ENCODE measurements at places on chromosomes 7 and 10.

GRCh38 chr10:34580643-34581042, 234.5 kb downstream of the PARD3 start:
- no peak for DNase-seq

DNA sequence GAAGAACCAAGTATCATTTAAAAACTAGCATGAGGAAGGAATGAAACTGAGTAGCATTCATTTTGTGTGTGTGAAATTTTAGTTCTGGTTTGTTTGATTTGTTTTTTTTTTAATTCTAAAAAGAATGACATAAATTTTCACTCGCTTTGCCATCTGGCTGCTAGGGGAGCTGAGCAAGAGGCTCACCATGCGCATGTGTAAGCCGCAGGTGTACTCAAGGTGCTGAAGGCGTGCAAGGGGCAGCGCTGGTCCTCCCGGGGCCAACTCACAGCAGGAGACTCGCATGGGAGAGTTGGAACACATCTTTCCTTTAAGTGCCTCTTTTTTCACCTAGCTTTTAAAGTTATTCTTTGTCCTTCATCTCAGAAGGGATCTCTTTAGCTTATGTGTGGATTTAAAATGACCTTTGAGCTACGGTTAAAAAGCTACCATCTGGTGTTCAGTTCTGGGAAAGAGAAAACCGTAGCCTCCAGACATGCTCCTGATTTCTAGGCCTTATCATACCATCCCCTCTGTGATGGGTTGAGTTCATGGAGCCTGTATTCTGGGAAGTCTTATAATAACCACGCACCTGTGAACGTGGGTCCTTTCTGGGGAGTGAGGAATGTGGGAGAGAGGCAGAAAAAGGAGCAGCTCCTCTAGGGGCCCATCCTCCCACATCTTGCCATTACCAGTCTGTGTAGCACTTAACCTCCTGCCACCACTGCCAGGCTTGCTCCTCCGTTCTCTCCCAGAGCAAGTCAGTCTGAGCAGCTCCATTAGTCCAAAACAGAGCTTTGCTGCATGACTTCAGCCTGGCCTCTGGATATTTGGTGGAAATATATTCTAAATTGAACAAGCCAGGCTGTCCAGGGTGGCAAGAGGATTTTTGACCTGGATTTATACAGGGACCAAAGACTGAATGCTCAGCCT, 61.9 kb downstream of the KLHDC10 start:
- DNase-seq, result no peak

GRCh38 chr10:25508112-25508815, 333.5 kb downstream of the GPR158 start:
- DNase-seq, result no peak

DNA sequence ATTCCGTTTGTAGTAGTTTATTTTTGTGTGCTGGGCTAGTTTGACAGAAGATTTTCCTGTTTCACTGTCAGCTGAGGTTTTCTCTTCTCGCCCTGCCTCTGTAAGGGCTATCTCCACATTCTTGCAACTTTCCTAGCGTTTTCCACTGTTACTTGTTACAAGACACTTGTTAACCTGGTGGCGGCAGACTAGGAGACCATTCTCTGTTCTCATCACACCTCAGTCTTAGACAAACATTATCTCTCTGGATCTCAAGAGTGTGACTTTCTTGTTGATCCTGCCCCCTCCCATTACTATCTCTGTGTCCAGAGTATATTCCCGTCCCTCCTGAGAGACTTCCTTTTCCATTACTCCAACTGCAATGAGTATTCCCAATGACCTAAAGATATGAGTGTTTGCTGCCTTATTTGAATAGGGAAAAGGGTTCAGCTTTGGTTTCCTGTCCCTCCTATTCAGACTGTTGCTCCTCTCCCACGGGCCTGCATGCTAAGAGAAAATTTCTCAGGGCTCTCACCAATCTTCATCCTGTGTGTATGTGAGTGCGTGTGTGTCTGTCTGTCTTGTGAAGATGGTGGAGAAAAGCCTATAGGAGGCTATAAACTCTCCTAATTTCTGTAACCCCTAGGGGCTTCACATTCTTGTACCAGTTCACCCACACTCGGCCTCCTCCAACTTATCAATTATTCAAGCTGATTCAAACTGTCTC, 722.4 kb upstream of the POT1 start:
- DNase-seq, result no peak

Measured in NCI-H1417 treated with DMSO at 0.1 percent for 48 hours (cell line).